ENCODE measurements at places on chromosomes 5 and 9. TPM values are rescaled to one million over a fixed set of nuclear protein-coding genes. Genes with fewer than 3 reads are reported as not detected.
A peak's percentile ranks its signal among the peaks of the same experiment; 100 is the strongest.

GRCh38 chr9:69797675-69798074, 22.9 kb upstream of the CFAP95 start:
- no peaks in the 10 kb centered on the region for H3K27me3 ChIP-seq
- no peaks in the 10 kb centered on the region for H3K36me3 ChIP-seq
- DNase-seq = no peak
- no peak overlapping the region for H3K4me3 ChIP-seq
- no peaks in the 10 kb centered on the region for H3K4me1 ChIP-seq

The PLPPR1 gene
- total RNA-seq = not detected

GRCh38 chr9:112110094-112110776, 64.9 kb downstream of the SUSD1 start:
- H3K4me1 ChIP-seq = peaks cover 13% of the 10 kb centered on the region
- no peak overlapping the region for H3K4me3 ChIP-seq
- no peaks in the 10 kb centered on the region for H3K36me3 ChIP-seq
- no peak overlapping the region for H3K27ac ChIP-seq

- peaks cover 3% of the 10 kb centered on the region for H3K4me1 ChIP-seq
- DNase-seq = no peak
- H3K4me3 ChIP-seq = no peak overlapping the region
- no peaks in the 10 kb centered on the region for H3K36me3 ChIP-seq
Observed at GRCh38 chr5:90549729-90550275, 8.8 kb upstream of the ADGRV1 start.

- H3K4me3 ChIP-seq = no peak overlapping the region
- H3K36me3 ChIP-seq = no peaks in the 10 kb centered on the region
- H3K27me3 ChIP-seq = peaks cover 9% of the 10 kb centered on the region
- H3K4me1 ChIP-seq = no peaks in the 10 kb centered on the region
Observed at GRCh38 chr9:78549711-78550110, 252.8 kb downstream of the PSAT1 start.

The CEL gene
- total RNA-seq = 3.4 TPM

DNA sequence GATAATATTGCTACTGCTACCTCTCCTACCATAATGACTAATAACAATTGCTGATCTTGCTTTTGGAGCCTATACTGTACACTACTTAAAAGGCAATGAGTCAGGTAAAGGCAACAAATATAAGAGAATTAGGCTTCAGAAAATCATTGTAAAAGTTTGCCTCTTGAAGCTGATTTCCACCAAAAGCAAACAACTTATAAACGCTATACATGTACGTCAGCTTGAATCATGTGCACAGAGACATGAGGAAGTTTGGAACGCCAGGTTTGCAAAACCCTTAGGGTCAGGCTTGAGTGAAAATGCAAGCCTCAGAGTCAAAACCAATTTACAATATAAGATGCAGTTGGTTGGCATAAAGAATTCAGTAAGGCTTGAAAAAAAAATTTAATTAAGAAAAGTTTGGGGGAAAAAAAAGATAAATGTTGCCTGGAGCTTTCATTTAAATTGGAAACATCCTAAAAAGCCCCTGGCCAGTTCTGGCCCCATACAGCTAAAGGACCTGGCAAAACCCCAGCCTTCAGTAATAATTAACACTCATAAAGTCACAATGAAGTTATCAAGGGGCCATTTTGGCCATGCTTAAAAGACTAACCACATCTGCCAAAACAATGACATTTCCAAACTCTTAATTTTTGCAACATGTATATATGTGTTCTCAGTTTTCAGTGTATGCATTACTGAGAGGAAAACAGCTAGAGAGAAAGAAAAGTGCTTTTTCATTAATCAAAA, 181.0 kb upstream of the NFIL3 start:
- DNase-seq = no peak
- no peaks in the 10 kb centered on the region for H3K4me1 ChIP-seq
- H3K27me3 ChIP-seq = no peaks in the 10 kb centered on the region
- no peak overlapping the region for H3K27ac ChIP-seq
- no peak overlapping the region for H3K4me3 ChIP-seq
- H3K36me3 ChIP-seq = no peaks in the 10 kb centered on the region

DNA sequence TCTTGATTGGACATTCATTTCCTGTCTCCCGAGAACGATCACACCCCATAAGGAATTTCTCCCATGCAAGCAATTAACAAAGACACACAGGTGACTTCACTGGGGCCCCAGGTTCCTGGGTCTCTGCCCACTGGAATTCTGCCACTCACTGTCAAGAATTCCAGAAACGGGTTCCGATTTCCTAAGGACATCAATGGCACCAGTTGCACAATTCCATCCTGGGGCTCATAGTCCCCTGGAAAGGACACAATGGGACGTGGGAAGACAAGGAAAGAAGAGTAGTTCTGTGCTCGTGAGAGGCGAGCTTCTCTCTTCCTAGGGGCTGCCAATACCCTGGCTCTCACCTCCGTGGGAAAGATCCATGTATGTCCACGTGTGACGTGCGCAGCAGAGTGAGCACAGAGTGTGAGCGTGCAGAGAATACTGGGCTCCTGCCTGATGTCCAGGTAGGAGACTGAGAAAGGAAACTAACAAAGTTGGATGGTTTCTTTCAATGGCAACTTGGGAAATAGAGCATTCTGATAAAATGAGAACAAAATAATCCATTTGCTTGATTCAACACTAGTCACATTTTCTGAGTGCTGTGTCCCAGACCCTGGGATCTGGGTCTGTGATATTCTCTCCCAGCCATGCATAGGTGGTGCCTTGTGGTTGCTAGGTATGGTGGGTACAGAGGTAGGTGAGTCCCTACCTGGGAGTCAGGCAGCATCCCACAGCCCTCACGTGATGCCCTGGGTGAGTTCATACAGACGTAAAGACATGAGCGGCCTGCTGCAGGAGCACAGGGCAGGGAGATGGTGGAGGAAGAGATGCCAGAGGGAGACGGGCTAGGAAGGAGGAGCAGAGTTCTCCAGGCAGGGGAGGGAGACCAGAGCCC, 159.8 kb downstream of the COL23A1 start:
- H3K4me1 ChIP-seq = no peaks in the 10 kb centered on the region
- H3K36me3 ChIP-seq = no peaks in the 10 kb centered on the region
- no peaks in the 10 kb centered on the region for H3K27me3 ChIP-seq
- no peak overlapping the region for H3K4me3 ChIP-seq
- DNase-seq = no peak

The IFNK gene
- total RNA-seq = not detected

DNA sequence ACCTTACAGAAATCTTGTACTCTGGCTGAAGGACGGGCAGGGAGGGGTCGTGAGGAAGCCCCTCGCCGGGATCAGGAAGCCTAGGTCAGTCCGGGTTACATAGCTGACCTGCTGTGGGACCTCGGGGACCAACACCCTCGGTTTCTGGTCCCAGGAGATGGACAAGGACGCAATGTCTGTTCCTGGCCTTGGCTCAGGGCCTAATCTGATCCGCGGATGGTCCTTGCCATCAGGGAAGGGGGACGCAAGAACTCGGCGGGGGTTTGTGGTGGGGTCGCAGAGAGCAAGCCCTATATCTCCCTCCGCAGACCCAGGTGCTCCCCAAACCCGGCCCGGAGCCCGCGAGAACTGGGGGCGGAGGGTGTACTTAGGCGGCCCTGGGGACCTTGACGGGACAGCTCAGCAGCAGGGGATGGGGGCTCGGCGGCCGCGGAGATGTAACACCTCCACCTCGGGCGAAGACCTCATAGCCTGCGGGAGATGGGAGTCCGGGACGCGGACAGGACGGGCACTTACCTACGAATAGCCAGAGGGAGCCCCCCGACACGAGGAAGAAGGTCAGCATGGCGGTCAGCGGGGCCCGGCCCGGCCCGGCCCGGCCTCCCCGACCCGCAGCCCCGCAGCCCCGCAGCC, 353 bp downstream of the ACSL6 start:
- H3K4me1 ChIP-seq = no peaks in the 10 kb centered on the region
- H3K27me3 ChIP-seq = peaks cover 26% of the 10 kb centered on the region
- no peak overlapping the region for H3K27ac ChIP-seq
- DNase-seq = no peak
- peak overlapping the region; percentile 38 for H3K4me3 ChIP-seq

- DNase-seq = no peak
- no peak overlapping the region for H3K27ac ChIP-seq
- H3K36me3 ChIP-seq = no peaks in the 10 kb centered on the region
- H3K27me3 ChIP-seq = no peaks in the 10 kb centered on the region
Observed at GRCh38 chr5:90654215-90654614, 95.6 kb downstream of the ADGRV1 start.

- DNase-seq = no peak
- no peaks in the 10 kb centered on the region for H3K4me1 ChIP-seq
- H3K36me3 ChIP-seq = no peaks in the 10 kb centered on the region
- H3K27ac ChIP-seq = no peak overlapping the region
- H3K4me3 ChIP-seq = no peak overlapping the region
Observed at GRCh38 chr5:8156706-8157105, 287.8 kb downstream of the MTRR start.

- DNase-seq = peak; percentile 63
- no peaks in the 10 kb centered on the region for H3K36me3 ChIP-seq
- no peak overlapping the region for H3K4me3 ChIP-seq
- no peak overlapping the region for H3K27ac ChIP-seq
Observed at GRCh38 chr5:138953387-138954256, 78.5 kb upstream of the LRRTM2 start.

GRCh38 chr9:134361843-134362414, 35.7 kb downstream of the RXRA start:
- no peaks in the 10 kb centered on the region for H3K27me3 ChIP-seq
- peaks cover 21% of the 10 kb centered on the region for H3K4me1 ChIP-seq
- no peak overlapping the region for H3K4me3 ChIP-seq
- no peak for DNase-seq

- H3K27me3 ChIP-seq = no peaks in the 10 kb centered on the region
- H3K4me1 ChIP-seq = peaks cover 38% of the 10 kb centered on the region
- H3K36me3 ChIP-seq = no peaks in the 10 kb centered on the region
- peak; percentile 26 for DNase-seq
Observed at GRCh38 chr9:81557452-81558090, 131.8 kb downstream of the TLE1 start.
